Gastrocnemius medialis (tissue), 4 donors: ENCODE measurements at places on chromosomes 4 and X.

- H3K4me3 ChIP-seq = no peak overlapping the region
- H3K4me1 ChIP-seq = no peaks in the 10 kb centered on the region
- H3K27ac ChIP-seq = no peak overlapping the region
- no peaks in the 10 kb centered on the region for H3K36me3 ChIP-seq
Observed at GRCh38 chr4:124290678-124291077, 421.9 kb downstream of the ANKRD50 start.

GRCh38 chr4:18815779-18816173 lies 794.2 kb upstream of the LCORL start:
- H3K27ac ChIP-seq = no peak overlapping the region
- no peaks in the 10 kb centered on the region for H3K4me1 ChIP-seq
- H3K27me3 ChIP-seq = no peaks in the 10 kb centered on the region
- no peak for DNase-seq
- H3K36me3 ChIP-seq = no peaks in the 10 kb centered on the region

GRCh38 chr4:110823251-110823650 lies 200.4 kb upstream of the PITX2 start:
- no peak overlapping the region for H3K4me3 ChIP-seq
- H3K36me3 ChIP-seq = no peaks in the 10 kb centered on the region
- no peak for DNase-seq
- no peak overlapping the region for H3K27ac ChIP-seq

- no peaks in the 10 kb centered on the region for H3K27me3 ChIP-seq
- no peak overlapping the region for H3K4me3 ChIP-seq
- H3K4me1 ChIP-seq = no peaks in the 10 kb centered on the region
Observed at GRCh38 chrX:122641136-122641535, 542.9 kb upstream of the GRIA3 start.

DNA sequence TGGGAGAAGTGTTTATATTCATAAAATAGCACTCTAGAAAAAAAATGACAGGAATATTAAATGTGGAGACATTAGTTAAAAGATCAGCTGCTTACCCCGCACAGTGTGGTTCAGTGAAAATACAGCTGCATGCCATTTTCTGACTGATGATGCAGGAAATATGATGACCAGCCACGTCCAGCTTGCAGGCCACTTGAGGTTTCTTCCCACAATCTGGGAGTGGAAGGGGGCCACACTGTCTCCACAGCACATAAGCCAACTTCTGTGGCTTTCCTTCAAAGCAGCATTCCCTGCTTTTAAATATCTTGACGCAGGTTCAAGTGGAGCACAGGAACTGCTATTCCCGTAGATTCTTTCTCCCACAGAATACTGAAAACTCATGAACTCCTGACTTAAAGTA lies 173.4 kb upstream of the GALNT7 start:
- no peaks in the 10 kb centered on the region for H3K27me3 ChIP-seq
- DNase-seq = no peak
- H3K36me3 ChIP-seq = no peaks in the 10 kb centered on the region
- H3K27ac ChIP-seq = no peak overlapping the region

GRCh38 chr4:183443655-183444213 lies 702 bp upstream of the CDKN2AIP start:
- peak overlapping the region; percentile 98 for H3K4me3 ChIP-seq
- peak; percentile 66 for DNase-seq
- peak overlapping the region; percentile 97 for H3K27ac ChIP-seq
- no peaks in the 10 kb centered on the region for H3K27me3 ChIP-seq
- H3K36me3 ChIP-seq = peaks cover 32% of the 10 kb centered on the region

DNA sequence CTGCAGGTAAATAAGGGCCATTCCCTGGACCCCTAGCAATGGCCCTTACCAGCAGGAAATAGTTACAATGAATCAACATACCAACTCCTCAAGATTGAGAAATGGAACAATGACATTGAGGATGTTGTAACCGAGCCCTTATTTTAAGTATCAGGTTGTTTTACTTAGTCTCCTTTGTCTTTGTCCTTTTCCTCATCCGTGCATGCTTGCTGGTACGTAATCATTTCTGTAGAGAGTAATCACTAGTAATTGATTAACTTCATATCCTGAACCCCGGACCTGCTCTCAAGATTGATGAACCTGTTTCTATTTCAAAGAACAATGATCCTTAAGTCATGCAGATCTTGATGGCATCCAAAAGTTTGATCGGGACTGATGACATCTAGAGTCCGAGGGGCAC lies 98.6 kb upstream of the LANCL3 start:
- no peaks in the 10 kb centered on the region for H3K4me1 ChIP-seq
- H3K27ac ChIP-seq = no peak overlapping the region
- no peak overlapping the region for H3K4me3 ChIP-seq
- H3K27me3 ChIP-seq = no peaks in the 10 kb centered on the region
- H3K36me3 ChIP-seq = no peaks in the 10 kb centered on the region
- no peak for DNase-seq

DNA sequence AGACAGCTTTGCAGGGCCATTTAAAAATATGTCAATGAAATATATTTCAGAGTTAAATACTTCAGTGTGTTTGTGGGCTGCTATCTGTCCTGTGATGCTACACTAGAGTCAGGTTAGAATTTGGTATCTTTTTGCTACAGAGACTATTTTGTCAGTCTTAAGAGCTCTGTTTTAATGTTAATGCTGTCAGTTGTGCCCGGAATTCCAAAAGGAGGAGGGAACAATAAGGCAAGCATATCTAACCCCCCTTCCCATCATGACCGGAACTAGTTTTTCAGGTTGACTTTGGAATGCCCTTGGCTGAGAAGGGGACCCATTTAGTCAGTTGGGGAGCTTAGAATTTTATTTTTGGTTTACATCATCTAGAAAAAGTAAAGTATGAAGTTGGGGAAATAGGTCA lies 34.9 kb upstream of the SLC25A4 start:
- H3K36me3 ChIP-seq = no peaks in the 10 kb centered on the region
- no peak overlapping the region for H3K4me3 ChIP-seq
- no peak overlapping the region for H3K27ac ChIP-seq
- H3K4me1 ChIP-seq = peaks cover 20% of the 10 kb centered on the region

GRCh38 chrX:139202742-139203420 lies 327.7 kb upstream of the F9 start:
- no peaks in the 10 kb centered on the region for H3K36me3 ChIP-seq
- no peak overlapping the region for H3K4me3 ChIP-seq
- DNase-seq = no peak
- peaks cover 15% of the 10 kb centered on the region for H3K4me1 ChIP-seq
- no peaks in the 10 kb centered on the region for H3K27me3 ChIP-seq

DNA sequence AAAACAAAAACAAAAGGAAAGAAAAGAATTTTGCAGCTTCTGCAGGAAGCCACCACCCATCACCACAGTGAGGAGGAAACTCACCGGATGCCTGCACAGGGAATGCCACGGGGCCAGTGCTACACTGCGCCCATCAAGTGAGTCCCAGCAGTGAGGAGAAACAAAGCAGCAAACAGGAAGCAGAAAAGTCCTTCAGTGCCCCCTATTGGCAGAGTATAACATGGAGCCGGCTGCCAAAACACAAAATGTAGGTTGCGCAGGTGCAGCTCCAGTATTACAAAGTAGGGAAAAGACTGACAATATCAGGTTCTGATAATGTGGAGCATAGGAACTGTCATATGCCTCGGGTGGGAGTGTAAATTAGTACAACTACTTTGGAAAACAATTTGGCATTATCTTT lies 23.3 kb upstream of the SCML2 start:
- no peaks in the 10 kb centered on the region for H3K36me3 ChIP-seq
- no peaks in the 10 kb centered on the region for H3K27me3 ChIP-seq
- H3K4me3 ChIP-seq = no peak overlapping the region
- no peak for DNase-seq

GRCh38 chrX:3713225-3713936 lies at the start of gene PRKX:
TSS of gene PRKX (minus strand) at chrX:3713649. CDS start at chrX:3713253, 396 bp downstream.
- H3K4me3 ChIP-seq = peak within 1 kb of the TSS; percentile 61
- H3K27ac ChIP-seq = peak within 1 kb of the TSS; percentile 69
- no peaks in the 10 kb centered on the region for H3K36me3 ChIP-seq
- no peaks in the 10 kb centered on the region for H3K4me1 ChIP-seq

GRCh38 chr4:109303140-109303496 lies 660 bp upstream of the COL25A1 start:
- H3K27ac ChIP-seq = no peak overlapping the region
- H3K36me3 ChIP-seq = no peaks in the 10 kb centered on the region
- peaks cover 16% of the 10 kb centered on the region for H3K4me1 ChIP-seq
- DNase-seq = no peak

- no peak for DNase-seq
- peak overlapping the region; percentile 62 for H3K27ac ChIP-seq
- H3K27me3 ChIP-seq = no peaks in the 10 kb centered on the region
- H3K36me3 ChIP-seq = no peaks in the 10 kb centered on the region
- H3K4me1 ChIP-seq = peaks cover 57% of the 10 kb centered on the region
- no peak overlapping the region for H3K4me3 ChIP-seq
Observed at GRCh38 chr4:139917896-139918295, 236.1 kb downstream of the MAML3 start.

- H3K27me3 ChIP-seq = no peaks in the 10 kb centered on the region
- no peak overlapping the region for H3K27ac ChIP-seq
- peaks cover 12% of the 10 kb centered on the region for H3K4me1 ChIP-seq
- H3K4me3 ChIP-seq = no peak overlapping the region
Observed at GRCh38 chrX:2673611-2674010, 17.5 kb upstream of the CD99 start.
